Lung (tissue), 17 donors: ENCODE measurements at places on chromosomes 4 and X. TPM values are rescaled to one million over a fixed set of nuclear protein-coding genes. Genes with fewer than 3 reads are reported as not detected.

DNA sequence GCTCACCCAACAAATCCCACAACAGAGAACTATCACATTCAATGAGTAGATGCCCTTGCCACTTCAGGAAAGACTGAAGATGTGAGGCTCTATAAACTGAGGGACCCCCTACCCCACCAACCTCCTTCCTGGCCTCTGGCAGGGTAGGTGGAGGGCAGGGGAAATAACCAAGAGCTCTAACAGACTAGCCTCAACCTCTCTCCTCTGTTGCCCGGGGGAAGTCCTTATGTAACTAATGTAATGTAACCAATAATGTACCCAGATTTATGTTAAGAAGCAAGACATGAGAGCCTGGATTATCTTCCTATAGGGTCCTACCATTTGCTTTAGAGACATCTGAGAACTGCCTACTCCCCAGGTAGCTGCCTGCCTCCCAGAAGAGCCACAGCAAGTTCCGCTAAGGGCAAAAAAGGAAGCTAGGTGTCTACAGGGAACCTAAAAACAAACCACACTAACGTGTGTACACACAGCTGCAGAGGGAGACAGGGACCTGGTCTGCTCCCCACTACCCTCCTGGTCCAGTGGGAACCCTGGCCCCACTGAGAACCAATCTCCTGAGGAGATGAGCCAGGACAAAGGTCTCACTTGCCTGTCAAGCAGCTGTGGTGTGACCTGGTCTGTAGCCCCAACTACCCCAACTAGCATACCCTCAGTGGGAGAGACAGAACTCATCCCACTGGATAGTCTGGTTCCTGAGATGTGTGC, 17.7 kb downstream of the OTUD5 start:
- no peak for DNase-seq

- DNase-seq = no peak
Measured at GRCh38 chrX:54427837-54428424, 12.3 kb upstream of the TSR2 start.

GRCh38 chr4:2058264-2059045, 672 bp upstream of the NAT8L start:
- DNase-seq = no peak

DNA sequence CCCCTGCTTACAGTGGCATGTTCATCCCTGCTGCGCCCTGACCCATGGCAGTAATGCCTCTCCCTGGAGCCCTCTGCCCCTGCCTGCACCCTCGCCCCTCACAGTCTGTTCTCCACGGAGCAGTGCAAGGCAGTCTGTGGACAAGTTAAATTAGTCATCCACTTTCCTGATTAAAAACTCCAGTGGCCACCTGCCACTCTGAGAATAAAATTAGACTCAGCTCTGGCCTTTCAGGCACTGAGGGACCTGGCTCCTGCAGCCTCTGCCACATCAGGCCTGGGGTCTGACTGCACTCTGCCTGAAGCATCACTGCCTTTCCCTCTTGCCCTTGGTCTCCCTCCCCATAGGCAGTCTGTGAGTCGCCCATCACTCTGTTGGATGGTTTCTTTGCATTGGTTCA, 53.6 kb downstream of the GRK4 start:
- no peak for DNase-seq

DNA sequence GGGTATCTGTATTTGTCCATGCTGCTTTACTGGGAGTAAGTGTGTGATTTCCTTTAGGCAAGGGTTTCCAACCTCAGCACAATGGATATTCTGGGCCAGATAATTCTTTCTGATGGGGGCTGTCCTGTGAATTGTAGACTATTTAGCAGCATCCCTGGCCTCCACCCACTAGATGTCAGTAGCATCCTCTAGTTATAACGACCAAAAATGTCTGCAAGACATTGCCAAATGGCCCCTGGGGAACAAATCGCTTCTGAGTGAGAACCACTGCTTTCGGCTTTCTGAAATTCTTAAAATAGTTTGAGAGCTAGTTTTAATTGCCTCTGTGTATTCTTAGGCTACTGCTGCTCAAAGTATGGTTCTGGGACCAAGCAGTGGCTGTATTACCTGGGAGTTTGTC, 81.2 kb upstream of the GPM6B start:
- DNase-seq = peak; percentile 25

GRCh38 chrX:78517124-78517523, 142.0 kb downstream of the RTL3 start:
- no peak for DNase-seq

Gene ATOH1
- total RNA-seq = not detected

Gene YY2
- total RNA-seq = 4.1 TPM

Gene SSX2B
- total RNA-seq = not detected

Gene DGKK
- not detected for total RNA-seq

GRCh38 chr4:149881744-149882143, 66.1 kb upstream of the IQCM start:
- no peak for DNase-seq

Gene SPANXB1
- total RNA-seq = not detected

DNA sequence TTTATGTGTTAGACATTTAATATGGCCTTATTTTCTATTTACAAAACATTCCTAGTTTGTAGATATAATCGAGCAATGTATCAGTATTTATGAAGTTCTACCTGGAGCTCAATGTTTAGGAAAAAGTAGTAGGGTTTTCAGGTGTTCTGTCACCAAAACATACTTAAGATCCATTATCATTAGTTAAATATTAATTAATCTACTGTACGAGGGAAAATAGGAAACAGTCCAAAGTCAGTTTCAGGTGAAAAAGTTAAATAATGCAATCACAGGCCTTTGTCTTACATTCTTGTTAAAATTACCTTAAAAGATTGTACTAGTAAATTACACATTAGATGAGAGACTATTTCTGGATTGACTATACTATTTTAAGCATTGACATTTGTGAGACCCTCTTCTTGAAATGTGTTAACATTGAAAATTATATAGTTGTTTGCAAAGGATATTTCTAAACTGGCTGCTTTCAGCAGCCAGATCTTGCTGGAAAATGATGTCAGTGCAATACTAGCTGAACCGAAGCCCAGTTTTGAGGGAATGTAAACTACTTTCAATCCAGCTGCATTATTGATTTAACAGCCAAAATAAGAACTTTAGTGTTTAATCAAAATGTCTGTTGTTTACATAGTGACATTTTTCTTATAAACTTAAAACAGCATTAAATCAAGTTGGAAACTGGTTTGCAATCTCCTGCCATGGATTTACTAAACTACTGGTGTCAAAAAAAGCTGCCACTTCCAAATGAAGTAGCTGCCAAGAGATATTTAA, 19.3 kb downstream of the GUCY1B1 start:
- DNase-seq = peak; percentile 99

DNA sequence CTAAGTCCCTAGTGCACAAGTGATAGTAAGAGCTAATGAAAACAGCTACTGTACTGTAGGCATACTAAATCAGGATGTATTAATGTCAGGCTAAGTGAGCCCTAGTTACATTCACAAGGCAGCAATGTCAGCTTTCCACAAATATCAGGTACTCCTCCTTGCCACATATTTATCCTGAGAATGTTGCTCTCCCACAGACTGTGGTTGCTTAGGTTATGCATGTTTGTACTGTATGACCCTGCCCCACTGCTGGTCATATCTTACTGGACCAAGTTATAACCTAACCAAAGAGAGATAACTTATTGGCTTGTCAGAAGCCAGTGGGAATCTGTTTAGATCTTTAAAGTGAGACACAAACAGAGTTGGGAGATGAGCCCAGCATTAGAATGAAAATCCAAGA, 241.0 kb downstream of the SLC39A8 start:
- no peak for DNase-seq

- no peak for DNase-seq
Measured at GRCh38 chr4:39758176-39758575, 60.2 kb downstream of the UBE2K start.

Gene PALLD
- total RNA-seq = 94.7 TPM

Gene STOX2
- total RNA-seq = 15.1 TPM

DNA sequence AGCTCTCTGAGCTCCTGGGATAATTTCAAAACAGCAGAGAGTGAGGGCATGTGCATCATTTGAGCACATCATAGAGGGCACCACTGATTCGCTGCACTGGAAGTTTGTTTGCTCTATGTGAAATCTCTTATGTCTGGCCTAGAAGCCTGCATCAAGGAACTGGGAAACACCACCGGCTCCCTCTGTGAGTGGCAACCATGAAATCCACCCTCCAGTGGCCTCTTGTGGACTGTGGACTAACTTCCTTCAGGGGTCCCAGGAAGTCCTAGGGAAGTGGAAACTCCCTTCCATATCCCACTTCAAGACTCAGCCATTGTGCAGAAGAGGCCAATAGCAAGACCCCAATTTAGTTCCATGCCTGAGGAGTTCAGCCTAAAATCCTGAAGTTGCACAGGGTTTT, 48.0 kb upstream of the IGFBP7 start:
- DNase-seq = peak; percentile 33

GRCh38 chr4:177052211-177052934, 257.3 kb upstream of the NEIL3 start:
- no peak for DNase-seq

Gene ZCCHC12
- 0.88 TPM for total RNA-seq

Gene N4BP2
- 9.4 TPM for total RNA-seq

GRCh38 chrX:141673946-141674345, 24.6 kb downstream of the SPANXD start:
- no peak for DNase-seq

Gene GC
- not detected for total RNA-seq

DNA sequence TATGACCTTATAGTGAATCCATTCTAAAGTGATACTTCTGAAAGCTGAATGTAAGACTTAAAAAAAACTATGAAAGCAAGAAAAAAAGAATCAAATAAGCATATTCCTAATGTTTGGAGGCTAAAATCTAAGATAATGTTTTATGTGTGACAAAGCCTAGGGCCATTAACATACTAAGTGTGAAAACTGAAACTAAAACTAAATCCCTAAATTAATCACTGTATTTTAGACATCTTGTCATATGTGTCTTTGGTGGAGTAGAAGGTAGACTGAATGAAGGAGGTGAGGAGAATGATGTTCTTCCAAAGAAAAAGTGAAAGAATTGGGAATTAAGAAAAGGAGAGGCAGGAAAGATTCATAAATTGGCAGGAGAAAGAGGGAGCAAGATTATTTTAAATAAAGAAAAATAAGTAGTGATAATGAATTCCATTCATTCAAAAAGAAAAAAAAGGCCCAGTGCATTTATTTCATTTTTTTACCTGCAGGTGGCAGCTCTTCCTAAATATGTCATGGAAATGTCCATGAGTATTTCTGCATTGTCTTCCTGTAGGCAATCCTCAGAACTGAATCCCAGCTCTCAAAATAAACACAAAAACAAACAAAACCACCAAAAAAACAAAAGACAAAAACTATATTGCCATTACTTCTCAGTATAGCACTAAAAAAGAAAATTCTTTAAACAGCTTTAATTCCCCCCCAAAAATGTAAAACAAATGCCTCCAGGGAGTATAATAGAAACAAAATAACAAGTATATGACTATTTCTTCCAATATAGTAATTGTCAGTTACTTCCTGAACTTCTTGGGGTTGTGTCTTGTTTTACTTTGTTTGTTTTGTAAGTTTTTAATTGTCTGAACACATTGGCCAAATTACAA, 17.0 kb upstream of the AP1AR start:
- no peak for DNase-seq

DNA sequence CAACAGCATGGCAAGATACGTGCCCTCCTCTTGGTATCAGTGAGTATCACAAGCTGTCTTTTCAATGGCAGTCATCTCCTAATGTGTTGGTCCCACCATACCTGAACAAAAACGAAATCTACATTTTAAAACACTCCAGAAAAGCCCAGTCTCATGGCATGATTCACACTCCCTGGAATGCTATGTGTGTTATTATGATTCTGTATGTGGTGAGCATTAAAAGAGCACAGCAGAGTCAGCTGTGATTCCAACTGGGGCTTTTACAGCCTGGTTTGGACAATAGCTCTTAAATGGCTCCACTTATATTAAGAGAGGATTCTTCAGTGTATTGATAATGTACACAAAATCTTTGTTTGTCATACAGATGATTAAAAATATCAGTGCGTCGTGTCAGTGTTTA, 274.1 kb upstream of the GK2 start:
- no peak for DNase-seq

DNA sequence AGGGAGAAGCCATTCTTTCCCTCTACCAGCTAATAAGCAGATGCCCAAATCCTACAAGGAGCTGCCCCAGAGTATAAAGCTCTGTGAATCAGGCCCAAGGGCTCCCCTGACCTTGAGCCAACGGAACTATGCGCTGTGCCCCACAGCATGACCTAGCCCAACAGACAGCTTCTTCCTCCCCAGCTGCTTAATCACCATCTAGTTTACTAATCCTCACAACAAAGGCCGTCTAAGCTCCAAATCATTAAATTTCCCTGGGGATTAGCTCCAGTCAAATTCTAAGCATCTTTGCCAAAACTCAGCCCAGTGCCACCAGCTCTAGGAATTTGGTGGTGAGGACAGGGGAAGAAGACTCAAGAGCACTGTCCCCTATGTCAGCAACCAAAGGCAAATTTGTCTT, 113.1 kb downstream of the SHROOM4 start:
- no peak for DNase-seq

Gene IL15
- total RNA-seq = 10.6 TPM

GRCh38 chr4:140641105-140641555, 72.4 kb upstream of the UCP1 start:
- peak; percentile 14 for DNase-seq

Gene CCDC120
- 11.3 TPM for total RNA-seq

Gene GPR119
- total RNA-seq = not detected

DNA sequence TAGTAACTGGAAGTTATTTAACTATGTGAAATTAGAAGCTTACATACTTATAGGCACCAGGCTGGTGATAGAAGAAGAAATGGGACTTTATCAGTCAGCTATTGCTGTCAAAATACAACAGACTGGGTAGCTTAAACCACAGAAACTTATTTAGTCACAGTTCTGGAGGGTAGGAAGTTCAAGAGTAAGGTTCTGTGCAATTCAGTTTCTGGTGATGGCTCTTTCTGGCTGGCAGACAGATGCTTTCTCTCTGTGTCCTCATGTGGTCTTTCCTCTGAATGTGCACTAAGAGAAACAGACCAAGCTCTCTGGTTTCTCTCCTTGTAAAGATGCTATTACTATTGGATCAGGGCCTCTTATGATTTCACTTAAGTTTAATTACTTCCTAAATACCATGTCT, 92.1 kb upstream of the ANKRD50 start:
- DNase-seq = no peak

DNA sequence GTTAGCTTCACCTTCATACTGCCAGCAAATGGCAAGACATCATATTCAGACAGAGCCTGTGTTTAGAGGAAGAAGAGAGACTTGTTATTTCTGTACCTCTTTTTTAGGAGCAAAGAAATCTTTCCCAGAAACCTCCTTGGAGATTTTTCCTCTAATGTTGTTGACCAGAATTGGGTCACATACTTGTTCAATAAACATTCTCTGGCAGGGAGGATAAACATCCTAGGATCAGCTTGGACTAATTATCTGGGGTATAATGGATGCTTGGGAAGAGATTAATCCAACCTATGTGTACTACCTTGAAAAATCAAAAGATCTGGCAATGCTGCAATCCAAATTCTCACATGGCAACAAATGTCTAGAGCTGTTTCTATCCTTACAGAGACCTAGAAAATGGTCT, 8.4 kb upstream of the PRSS12 start:
- no peak for DNase-seq

GRCh38 chr4:84171871-84172270, 327.2 kb downstream of the NKX6-1 start:
- DNase-seq = no peak
